ENCODE measurements at places on chromosomes 7 and 10.

- DNase-seq = no peak
These were observed 9.3 kb upstream of the TET1 start for GRCh38 chr10:68550747-68551411.

DNA sequence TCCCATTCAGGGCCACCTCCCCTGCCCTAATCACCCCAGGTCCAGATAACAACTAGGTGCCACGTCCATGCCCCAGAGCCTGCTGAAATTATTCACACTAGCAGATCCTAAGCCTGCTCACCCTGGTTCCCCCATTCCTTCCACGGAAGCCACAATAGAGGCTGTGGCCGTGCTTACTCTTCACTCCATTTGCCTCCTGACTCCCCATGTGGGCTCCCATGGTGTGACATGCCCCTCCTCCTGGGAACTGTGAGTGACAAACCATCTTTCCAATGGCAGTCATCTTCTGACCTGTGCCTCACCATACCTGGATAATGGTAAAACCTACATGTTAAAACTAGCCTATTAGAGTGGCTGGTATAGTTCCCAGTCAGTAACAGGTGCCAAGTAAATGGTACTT, 216.2 kb upstream of the PRKCQ start:
- DNase-seq = no peak

GRCh38 chr7:148507787-148508186, 82.8 kb upstream of the C7orf33 start:
- no peak for DNase-seq

- DNase-seq = no peak
These were observed 148.4 kb downstream of the DIP2C start for GRCh38 chr10:541041-541440.

DNA sequence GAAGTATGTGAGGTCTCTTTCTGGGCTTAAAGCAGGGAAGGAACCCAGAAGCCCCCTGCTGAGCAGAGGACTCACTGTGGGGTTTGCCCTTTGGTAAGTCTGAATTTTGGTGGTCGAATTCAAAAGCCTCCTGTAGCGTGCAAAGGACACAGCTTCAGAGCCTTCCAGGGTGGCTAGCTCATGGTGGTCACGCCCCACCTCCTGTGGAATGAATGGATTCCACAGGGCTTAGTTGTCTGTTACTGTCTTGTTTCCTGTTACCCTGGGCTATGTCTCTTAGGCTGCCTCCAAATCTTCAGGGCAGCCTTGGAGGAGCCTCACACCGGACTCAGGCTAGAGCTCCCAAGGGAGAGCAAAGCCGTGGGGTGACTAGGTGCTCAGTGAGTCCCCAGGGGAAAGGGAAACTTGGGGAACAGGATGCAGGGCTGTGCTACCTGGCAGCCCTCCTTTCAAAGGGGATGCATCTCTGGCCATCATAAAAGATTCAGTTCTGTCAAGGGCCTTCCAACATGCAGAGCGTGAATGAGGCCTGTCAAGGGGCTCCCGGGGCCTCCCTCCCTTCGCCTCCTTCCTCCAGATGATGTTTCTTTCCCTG, 211.7 kb downstream of the CCSER2 start:
- no peak for DNase-seq

GRCh38 chr10:761376-761775, 71.9 kb upstream of the DIP2C start:
- no peak for DNase-seq
